ENCODE measurements at places on chromosomes 3 and 15.

DNA sequence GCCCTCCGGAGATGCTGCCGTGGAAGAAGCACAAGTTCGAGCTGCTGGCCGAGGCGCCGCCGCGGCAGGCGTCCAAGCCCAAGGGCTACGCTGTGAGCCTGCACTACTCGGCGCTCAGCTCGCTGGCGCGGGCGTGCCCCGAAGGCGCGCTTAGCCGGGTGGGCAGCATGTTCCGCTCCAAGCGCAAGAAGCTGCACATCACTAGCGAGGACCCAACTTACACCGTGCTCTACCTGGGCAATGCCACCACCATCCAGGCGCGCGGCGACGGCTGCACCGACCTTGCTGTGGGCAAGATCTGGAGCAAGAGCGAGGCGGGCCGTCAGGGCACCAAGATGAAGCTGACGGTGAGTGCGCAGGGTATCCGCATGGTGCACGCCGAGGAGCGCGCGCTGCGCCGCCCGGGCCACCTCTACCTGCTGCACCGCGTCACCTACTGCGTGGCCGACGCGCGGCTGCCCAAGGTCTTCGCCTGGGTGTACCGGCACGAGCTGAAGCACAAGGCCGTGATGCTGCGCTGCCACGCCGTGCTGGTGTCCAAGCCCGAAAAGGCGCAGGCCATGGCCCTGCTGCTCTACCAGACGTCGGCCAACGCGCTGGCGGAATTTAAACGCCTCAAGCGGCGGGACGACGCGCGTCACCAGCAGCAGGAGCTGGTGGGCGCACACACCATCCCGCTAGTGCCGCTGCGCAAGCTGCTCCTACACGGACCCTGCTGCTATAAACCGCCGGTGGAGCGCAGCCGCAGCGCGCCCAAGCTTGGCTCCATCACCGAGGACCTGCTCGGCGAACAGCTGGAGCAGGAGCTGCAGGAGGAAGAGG is 1.3 kb downstream of the FAM43A start:
- DNase-seq = no peak

DNA sequence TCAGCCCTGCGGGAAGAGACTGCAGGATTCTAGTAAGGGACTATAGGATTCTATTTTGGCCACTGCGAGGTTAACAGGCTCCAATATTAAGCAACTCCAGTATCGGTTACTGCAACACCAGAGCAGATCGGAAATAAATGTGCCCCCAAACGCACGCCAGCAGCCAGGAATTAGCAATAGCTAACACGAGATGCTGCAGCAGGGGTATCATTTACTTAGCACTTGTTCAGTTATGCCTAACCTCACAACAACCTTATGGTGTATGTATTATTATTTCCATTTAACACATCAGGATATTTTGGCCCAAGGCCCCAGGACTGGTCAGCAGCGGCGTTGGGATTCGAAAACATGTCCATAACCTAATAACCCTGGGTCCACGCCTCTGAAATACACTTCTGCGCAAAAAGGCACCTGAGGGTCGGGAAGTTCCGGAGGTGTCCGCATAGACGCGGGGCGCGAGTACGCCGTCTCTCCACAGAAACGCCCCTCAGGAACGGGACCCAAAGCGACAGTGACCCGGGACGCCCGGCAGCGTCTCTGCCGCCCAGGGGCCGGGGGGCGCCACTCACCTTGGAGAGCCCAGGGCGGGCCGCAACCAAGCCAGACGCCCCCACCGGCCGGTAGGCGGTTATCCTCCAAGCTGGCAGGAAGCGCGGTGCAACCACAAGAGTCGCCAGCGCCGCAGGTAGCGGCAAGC is 681 bp downstream of the PIK3CB start:
- peak; percentile 14 for DNase-seq

GRCh38 chr3:141386611-141387111 is 18.4 kb downstream of the ZBTB38 start:
- no peak for DNase-seq

- DNase-seq = no peak
Observed at GRCh38 chr3:98954242-98954641, 52.7 kb upstream of the DCBLD2 start.

DNA sequence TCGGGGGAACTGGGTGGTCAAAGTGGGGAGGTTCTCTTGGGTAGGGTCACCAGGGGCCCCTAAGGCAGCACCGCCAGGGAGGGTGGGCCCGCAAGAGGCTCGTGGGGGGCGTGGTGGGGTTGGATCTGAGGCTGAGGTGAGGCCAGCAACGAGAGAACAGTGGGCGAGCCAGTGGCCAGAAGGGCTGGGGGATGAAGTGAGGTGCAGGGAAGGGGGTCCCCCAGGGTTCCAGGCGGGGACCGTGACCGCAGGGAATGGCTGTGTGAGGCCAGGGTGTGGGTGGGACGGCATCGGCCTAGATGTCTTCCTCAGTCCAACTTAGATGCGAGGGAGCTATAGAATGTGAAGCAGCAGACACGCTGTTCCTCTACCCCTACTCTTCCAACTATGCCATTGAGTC is 78.2 kb downstream of the SNRK start:
- DNase-seq = no peak

GRCh38 chr15:27583651-27584050 is 515.5 kb downstream of the OCA2 start:
- DNase-seq = no peak

DNA sequence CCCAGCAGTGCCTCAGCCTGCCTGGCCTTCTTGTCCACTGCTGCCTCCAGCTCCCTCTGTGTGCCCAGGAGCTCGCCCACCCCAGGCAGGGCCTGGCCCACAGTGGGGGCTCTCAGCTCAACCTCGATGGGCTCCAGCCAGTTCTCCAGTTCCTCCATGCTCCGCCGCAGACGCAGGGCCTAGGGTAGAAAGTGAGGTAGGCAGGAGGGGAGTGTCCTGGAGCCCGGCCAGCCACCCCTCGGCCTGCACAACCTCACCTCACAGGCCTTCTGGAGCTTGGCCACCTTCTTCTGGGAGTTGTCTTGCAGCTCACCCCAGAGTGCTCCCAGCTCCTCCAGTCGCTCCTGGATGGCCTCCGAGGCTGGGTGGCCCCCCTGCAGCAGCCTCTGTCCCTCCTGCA is 18.7 kb downstream of the PLA2G4B start:
- DNase-seq = no peak

DNA sequence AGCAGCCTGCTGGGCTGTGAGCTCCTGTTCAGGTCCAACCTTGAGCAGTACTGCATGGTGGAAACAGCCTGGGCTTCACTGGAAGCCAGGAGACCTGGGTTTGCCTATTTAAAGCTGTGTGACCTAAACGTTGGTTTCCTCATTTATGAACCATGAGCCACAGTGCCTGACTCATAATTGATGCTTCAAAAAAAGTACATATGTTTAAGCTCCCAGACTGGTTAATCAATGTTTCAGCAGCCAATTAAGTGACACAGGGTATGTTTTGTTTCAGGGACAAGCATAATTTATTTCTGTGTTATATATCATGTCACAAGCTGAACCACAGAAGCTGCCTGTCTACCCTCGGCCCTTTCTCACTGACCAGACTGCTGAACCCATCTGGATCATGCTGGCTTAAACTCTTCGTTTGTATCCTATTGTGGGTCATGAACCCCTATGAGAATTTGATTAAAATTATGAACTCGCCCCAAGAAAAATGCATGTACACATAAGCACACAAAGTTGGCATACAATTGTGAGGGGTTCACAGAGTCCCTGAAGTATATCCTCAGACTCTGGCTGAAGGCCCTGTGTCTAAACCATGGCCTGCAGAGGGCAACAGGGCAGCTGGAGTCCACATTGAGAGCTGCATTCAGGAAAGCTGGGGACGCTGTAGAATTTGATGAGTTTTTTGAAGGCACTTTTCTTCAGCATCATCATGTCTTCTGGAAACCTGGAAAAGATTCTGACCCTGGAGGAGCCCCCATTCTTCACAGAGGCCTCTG is 23.7 kb downstream of the HDC start:
- DNase-seq = no peak

DNA sequence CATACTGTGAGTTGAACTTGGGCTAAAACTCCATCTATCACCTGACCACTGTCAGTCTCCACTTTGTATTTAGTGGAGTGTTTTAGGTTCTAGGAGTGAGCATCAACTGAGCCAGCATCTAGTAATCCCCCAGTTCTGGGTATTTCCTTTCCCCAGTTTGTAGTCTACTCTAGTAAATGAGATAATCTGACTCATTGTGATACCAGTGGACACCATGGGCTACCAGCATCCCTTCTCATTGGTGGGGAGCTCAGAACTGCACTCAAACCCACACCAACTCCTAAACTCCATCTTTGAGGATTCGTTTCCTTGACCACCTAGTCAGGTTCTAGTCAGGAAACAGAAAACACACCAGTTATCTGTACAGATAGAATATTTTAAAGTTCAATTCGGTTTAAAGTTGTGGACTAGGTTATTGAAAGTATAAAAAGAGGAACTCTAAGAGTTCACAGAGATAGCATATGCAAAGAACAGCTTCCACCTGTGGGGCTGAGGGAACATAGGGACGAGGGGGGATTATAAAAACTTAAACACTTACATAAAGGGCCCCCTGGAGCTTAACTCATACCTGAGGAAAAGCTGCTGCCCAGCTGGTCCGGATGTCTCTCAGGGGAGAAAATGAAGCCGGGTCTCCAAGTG is 36.0 kb downstream of the LEO1 start:
- DNase-seq = no peak

DNA sequence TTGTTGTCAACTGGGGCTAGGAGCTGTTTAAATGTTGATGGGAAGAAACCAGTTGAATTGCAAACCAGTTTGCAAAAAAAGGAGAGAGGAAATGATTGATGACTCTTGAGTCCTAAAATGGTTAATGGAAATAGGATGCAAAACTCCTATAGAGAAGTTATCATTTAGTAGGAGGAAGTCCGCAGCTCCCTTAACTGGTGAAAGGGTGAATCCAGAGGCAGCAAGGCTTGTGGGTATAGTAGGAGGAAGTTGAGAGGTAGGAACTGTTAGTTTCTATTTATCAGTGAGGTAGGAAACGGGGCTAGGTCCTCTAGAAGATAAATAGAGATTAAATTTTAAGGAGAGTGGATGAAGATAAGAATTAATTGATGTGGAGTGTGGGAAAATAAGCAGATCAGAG is 15.4 kb downstream of the IREB2 start:
- DNase-seq = no peak

- no peak for DNase-seq
Observed at GRCh38 chr3:15520185-15520584, 1.3 kb downstream of the COLQ start.

- DNase-seq = no peak
Observed at GRCh38 chr3:137110392-137110996, 152.7 kb downstream of the IL20RB start.

DNA sequence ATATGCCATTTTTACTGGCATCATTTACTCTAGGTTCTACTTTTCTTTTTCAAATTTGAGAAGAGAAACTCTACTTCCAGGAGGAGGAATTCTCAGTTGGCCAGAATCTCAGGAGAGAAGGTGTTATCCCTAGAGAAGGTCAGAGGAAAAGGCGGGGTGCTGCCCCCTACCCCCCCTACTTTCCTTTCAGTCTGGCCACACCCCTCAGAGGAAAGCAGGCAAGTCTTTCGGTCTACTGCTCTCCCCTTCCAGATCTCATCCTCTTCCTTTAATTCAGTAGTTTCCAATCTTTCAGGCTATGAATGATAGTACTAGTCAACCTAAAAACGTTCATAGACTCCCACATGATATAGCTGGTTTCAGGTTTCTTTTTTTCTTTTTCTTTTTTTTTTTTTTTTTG is 366.5 kb upstream of the TBL1XR1 start:
- DNase-seq = no peak

- DNase-seq = no peak
Observed at GRCh38 chr3:78258798-78259197, 1218.9 kb downstream of the ROBO2 start.

GRCh38 chr3:122560680-122561079 is 3.4 kb downstream of the PARP9 start:
- DNase-seq = no peak

- DNase-seq = no peak
Observed at GRCh38 chr15:51375966-51376640, 34.6 kb downstream of the GLDN start.

- no peak for DNase-seq
Observed at GRCh38 chr3:57959423-57960173, 48.6 kb upstream of the FLNB start.

GRCh38 chr3:138241676-138242075 is 54.6 kb downstream of the ARMC8 start:
- no peak for DNase-seq

GRCh38 chr3:143441516-143442171 is 322.1 kb downstream of the CHST2 start:
- DNase-seq = no peak

- no peak for DNase-seq
Observed at GRCh38 chr3:13642597-13642996, 93.7 kb downstream of the FBLN2 start.

GRCh38 chr15:63312286-63312685 is 34.9 kb downstream of the APH1B start:
- no peak for DNase-seq

GRCh38 chr15:62392376-62392775 is 227.3 kb upstream of the C2CD4B start:
- no peak for DNase-seq

DNA sequence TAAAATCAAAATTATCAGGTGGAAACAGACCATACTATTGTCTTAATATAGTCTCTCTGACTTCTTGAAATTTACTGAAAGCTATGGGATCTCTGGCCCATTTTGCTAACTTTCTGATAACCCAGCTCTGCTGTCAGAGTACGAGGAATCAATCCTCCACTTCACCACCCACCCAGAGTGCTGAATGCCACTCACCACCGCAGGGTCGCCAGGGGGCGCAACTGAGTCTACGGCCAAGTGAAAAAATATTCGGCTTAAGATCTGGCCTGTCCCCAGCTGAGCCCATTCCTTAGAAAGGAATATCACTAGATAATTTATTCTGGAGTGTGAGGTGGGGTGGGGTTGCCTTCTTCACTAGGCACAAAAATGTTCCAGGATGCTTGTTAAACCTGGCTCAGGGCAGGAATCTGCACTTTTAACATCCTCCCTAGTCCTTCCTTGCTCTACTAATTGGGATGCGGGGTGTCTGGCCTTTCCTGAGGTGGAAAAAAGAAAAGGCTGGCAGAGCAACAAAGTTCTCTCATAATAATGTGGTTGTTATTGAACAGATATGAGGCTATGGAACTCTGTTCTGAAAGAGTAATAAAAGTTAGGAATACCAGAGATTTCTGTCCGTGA is 520.6 kb downstream of the MFSD1 start:
- DNase-seq = no peak

DNA sequence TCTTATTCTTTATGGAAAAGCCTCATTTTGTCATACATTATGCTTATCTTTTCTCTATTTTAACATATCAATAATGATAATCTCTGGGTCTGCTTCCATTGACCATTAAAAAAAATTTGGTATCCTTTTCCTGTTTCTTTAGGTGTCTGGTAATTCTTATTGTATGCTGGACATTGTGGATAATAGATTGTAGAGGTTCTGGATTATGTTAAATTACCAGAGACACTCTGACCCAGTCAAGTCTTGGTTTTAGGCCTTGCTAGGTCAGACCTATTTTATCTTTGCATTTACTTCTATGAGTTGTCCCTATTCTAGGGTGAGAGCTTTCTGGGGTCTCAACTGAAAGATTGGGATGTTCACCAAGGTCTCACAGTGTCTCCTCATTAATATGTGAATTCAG is 9.3 kb downstream of the MOBP start:
- DNase-seq = no peak

DNA sequence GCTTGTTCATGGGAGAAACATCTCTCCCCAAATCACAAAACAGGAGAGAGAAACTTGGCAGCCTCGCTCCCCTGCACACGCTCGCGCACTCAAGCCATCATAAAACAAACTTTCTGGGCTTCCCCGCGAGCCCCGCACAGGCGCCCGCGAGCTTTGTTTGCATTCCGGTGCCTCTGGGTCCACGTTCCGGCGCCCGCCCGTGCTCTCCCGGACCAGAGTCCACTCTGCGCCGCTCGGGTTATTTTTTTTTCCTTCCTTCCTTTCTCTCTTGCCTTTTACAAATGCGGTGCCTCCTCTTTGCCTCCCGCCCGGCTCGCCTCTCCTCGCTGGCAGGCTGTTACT is 363 bp downstream of the MAGI1 start:
- no peak for DNase-seq

Measured in stimulated activated CD8-positive, alpha-beta memory T cell treated with anti-CD3 and anti-CD28 coated beads, Interleukin-7, amount 100 ng/mL, for 1 hour (primary cell).